A549 treated with ZK216348 at 1 μM for 4 hours (cell line): ENCODE measurements at places on chromosomes 6 and 20. TPM values are rescaled to one million over a fixed set of nuclear protein-coding genes. Genes with fewer than 3 reads are reported as not detected.

Gene HIVEP2
- 2.9 to 4.0 TPM (median 3.5 TPM) in 5 replicates for total RNA-seq

Gene NR2E1
- 0.09 TPM in 1 of 5 replicates, not detected in the others for total RNA-seq

Gene SLC44A4
- 0.18 to 0.50 TPM (median 0.29 TPM) in 3 of 5 replicates, not detected in the others for total RNA-seq

Gene SLC23A2
- total RNA-seq, result 11.5 to 16.7 TPM (median 14.9 TPM) in 5 replicates

Gene CDK19
- 2.7 to 5.5 TPM (median 4.9 TPM) in 5 replicates for total RNA-seq

Gene PDRG1
- total RNA-seq, result 29.0 to 39.8 TPM (median 32.4 TPM) in 5 replicates

Gene CCR6
- total RNA-seq, result 0.09 to 0.14 TPM in 2 of 5 replicates, not detected in the others

Gene RSPO4
- not detected in 5 replicates for total RNA-seq

Gene EYA4
- 7.9 to 12.6 TPM (median 9.7 TPM) in 5 replicates for total RNA-seq

Gene ESF1
- total RNA-seq, result 20.0 to 34.5 TPM (median 24.7 TPM) in 5 replicates

Gene CD93
- total RNA-seq, result not detected in 5 replicates

Gene BTN1A1
- total RNA-seq, result not detected in 5 replicates

Gene LRP11
- 23.6 to 43.8 TPM (median 38.1 TPM) in 5 replicates for total RNA-seq

Gene ULBP1
- total RNA-seq, result 0.73 to 1.3 TPM (median 1.00 TPM) in 5 replicates

Gene C20orf204
- 0.13 to 0.54 TPM (median 0.42 TPM) in 5 replicates for total RNA-seq

Gene PTK6
- total RNA-seq, result 2.4 to 4.1 TPM (median 3.6 TPM) in 5 replicates

Gene DDR1
- 36.1 to 67.6 TPM (median 55.7 TPM) in 5 replicates for total RNA-seq

Gene SGK2
- 5.9 to 8.3 TPM (median 7.4 TPM) in 5 replicates for total RNA-seq

Gene C20orf202
- total RNA-seq, result not detected in 5 replicates

Gene SEMG1
- not detected in 5 replicates for total RNA-seq

Gene NHLRC1
- 1.3 to 2.3 TPM (median 1.6 TPM) in 5 replicates for total RNA-seq

Gene MOG
- not detected in 5 replicates for total RNA-seq

Gene HCRTR2
- total RNA-seq, result not detected in 5 replicates

Gene BMP7
- total RNA-seq, result 0.13 to 0.78 TPM (median 0.55 TPM) in 5 replicates

Gene CTCFL
- not detected in 5 replicates for total RNA-seq

Gene PFDN4
- total RNA-seq, result 43.1 to 89.4 TPM (median 54.5 TPM) in 5 replicates

Gene PRPH2
- 0.07 TPM in 1 of 5 replicates, not detected in the others for total RNA-seq

Gene RAB22A
- 6.8 to 12.6 TPM (median 10.0 TPM) in 5 replicates for total RNA-seq

Gene CALHM4
- total RNA-seq, result not detected in 5 replicates
